ENCODE measurements at places on chromosomes 3 and 15.
A peak's percentile ranks its signal among the peaks of the same experiment; 100 is the strongest.

- no peak for DNase-seq
These were observed 2.2 kb downstream of the TEX264 start for GRCh38 chr3:51673181-51673801.

GRCh38 chr15:79943820-79944219 lies 27.2 kb downstream of the BCL2A1 start:
- no peak for DNase-seq

DNA sequence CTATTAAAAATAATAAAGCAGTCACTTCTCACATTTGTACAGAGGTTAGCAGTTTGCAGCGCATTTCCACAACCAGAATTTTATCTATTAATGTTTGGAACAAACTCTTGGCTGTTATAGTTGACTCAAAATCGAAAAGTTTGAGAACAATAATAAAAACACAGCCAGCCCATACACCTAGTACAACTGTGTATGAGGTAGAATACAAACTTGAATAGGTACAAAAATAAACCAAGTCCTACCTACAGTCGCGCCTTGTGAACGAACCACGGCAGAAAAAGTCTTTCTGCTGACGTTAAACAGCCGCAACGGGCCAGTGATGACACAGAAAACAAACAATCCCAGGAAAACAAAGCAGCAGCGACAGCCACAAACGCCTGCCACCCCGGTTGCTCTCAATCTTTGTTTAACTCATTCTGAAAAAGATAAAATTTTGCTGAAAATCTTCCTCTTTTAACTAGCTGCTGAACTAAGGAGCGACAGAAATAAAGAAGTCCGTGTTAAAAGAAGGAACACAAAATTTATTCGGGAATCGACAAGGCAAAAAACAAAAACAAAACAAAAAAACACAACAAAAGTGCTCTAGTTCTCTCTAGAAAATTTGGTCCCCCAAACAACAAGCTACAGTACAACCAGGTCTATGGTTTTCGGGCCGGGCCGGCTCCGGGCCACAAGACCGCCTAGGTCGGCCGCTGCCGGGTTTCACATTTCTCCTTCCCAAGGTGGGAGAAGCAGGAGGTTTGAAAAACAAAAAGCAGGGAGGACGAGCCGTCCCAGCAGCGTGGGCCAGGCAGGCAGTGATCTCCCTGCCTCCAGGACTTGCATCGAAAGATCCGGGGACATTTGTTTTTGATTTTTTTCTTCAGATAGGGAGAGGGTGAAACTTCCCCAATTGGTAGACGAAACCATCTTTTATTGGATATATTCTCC lies 2.9 kb downstream of the FOXL2 start:
- DNase-seq, result no peak

DNA sequence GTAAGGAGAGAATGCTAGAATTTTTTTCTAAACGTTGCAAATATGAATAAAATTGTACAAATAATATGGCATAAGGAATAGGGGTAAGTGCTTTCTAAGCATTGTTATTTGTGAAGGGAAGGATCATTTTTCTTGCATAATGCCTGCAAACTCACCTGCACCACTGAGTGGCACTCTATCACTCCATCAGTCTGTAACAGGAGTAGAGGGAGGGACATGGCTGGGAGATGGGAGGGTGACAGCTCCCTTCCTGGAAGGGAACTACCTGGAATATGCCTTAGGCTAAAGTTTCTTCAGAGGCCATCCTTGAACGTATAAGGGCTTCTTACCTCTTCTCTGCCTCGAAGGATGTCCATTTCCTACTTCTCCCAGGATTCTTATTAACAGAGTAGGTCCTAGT lies 3.0 kb downstream of the NAALADL2 start:
- no peak for DNase-seq

DNA sequence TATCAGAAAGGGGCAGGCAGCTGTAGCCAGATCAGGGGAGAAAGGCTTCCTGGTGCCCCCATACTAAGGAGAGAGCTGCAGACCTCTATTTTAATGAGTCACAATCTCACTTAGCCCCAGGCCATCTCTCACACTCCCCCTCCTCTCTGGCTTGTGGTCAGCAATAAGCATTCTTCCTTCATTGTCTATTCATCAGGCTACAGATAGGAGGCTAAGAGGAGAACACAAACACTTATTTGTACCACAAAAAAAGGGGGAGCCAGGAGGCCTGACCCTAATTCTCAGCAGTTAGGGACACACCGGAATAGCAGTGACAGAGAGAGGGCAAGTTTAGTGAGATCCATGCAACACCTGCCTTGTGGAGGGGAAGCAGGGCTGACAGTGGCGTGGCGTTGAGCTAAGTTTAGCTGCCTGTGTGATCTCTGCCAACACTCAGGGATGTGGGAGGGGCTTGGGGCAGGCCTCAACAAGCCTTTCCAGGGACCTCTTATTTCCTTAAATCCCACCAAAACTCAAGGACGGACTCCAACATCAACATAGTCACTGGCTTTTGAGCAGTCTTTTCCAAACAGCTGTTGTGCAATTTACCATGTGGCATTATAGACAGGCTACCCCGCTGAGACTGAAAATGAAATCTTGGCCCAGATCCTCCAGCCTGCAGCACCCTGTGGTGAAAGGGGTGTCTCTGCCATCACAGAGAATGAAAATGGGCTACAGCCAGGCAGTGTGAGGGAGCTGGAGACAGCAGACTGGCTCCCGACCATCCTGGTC lies 191.9 kb upstream of the TSC22D2 start:
- DNase-seq, result no peak

- no peak for DNase-seq
These were observed 28.6 kb upstream of the PLXNA1 start for GRCh38 chr3:126954141-126954842.

DNA sequence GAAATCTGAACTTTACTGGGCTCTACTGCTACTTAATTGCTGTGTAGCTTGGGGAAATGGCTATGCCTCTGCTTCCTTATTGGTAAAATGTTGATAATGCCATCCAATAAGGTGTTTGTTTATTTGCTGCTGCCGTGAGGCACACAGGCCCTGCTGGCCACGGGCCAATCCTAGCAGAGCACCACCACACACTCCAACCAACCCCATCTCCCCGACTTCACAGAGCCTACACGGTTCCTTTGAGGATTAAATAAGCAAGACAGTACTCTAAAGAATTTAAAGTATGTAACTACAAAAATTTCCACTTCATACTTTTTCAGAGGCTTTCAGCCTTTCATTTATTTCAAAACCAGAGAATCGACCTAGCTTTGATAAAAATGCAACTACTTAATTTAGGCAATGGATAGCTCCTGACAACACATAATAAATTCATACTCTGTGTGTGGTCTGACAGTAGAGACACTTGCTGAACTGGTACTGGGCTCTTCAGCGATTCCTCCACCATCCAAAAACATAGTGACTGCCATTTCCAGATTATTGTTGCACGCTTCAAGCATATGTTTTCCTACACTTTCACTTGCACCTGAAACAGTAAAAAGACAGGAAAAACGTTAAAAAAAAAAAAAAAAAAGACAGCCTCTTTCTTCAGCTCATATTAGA lies 25.3 kb downstream of the UBXN7 start:
- DNase-seq, result no peak

GRCh38 chr3:66508461-66508860 lies 7.6 kb upstream of the LRIG1 start:
- no peak for DNase-seq

DNA sequence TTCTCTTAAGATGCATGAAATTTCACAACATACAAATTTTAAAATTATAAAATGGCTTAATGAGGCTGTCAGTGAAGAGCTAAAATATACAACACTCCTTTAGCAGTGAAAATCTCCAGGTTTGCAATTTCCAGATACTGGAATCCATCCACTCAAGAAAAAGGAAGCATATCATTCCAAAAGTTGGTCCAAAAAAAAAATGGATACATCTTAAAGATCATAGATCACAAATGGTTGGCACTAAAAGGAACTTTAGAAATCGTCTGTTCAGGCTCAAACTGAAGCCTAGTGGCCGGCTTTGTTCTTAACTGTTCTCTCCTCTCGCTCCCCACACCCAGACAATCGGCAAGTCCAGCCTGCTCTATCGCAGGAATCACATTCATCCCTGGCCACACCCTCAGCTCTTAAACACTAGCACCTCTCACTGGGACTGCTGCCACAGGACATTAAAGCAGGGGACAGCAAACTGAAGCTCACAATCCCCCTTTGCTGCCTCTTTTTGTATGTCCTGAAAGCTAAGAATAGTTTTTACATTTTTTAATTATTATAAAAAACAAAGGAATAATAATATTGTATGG lies 130.3 kb upstream of the CDIN1 start:
- DNase-seq, result no peak

DNA sequence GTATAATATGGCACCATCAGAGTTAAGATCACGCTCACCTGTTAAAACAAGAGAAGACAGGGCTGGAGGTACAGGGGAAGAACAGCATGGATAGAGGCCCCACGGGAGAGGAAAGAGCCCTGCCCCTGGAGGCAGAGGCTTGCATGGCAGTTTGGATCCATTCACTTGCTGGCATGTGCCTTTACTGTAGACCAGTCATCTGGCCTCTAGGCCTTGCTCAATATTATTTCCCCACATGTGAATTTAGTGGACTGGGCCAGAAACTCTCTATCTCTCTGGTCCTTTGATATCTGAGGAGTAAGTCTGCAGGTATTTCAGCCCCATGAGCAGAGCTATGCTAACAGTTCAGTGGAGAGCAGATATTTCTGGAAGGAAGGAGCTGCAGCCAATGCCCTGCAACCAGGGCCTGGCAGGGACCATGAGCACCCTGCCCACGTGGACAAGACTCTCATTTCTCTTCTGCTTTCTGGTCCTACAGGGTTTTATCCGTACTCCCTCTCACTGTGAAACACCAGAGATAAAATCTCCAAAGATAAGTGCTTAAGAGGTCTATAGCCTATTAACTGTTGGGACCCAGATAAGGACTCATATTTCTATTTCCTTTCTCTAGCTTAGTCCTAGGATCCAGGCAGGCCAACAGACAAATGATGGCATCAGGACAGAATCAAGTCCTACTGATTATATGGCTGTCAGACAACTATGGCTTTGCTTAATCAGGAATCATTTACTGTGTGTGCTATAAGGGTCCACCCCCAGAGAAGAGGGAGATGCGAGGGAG lies 65.0 kb downstream of the CLDN11 start:
- no peak for DNase-seq

GRCh38 chr3:150158943-150159625 lies 188.4 kb upstream of the PFN2 start:
- DNase-seq, result no peak

DNA sequence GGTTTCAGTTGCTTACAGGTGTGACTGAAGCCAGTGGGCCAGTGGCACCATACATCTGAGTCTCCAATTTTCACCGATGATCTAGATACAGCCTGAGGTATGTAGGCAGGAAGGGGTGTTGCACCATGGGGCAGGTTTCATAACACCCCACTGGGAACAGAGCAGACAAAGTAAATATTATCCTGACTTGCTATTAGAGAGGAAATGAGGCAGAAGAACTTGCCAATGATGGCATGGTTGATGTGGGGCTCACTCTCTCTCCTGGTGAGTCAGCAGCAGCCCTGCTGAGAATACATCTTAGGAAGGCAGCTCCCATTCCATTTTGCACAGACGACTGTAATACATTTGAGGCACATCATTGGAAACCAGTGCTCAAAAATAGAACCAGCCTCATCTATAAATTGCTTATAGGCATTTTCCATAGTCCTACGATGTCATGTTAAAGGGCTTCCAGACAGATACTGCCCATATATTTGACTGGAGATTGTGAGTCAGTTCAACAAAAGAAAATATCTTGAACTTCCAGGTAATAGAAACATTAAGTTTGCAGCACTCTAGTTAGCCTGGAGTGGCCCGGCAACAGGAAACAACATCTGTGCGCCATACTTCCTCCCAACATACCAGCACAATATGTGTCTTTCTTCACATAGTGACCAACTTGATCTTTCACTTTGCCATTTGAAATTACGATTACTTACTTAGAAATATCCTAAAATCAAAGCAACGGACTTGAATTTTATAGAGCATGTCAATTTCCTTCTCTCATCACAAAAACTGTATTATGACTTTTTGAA lies 175.5 kb downstream of the NECTIN3 start:
- no peak for DNase-seq

GRCh38 chr15:31098491-31098917 lies 3.0 kb downstream of the TRPM1 start:
- DNase-seq, result peak; percentile 44

GRCh38 chr3:64677961-64678716 lies 9.7 kb downstream of the ADAMTS9 start:
- DNase-seq, result no peak

GRCh38 chr15:43121863-43122262 lies 11.5 kb upstream of the TMEM62 start:
- no peak for DNase-seq

DNA sequence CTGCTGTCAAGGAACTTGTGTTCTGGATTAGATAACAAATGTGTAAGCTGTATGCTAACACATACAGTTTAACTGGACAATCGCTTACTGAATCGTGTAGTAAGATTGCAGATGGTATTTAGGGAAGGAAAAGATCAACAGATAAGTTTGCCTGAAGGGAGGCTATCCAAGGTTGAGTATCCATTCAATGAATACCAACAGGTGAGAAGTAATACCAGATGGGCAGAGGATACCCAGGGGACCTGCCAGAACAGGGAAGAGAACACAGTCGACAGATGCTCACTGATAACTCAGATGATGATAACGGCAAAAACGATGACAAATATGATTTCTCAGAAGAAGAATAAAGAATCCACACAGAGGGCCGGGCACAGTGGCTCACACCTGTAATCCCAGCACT lies 3.2 kb upstream of the UACA start:
- DNase-seq, result no peak

GRCh38 chr3:56960234-56960917 lies 100.1 kb upstream of the SPATA12 start:
- DNase-seq, result no peak

- DNase-seq, result no peak
These were observed 148.3 kb upstream of the TSC22D2 start for GRCh38 chr3:150259526-150260397.

DNA sequence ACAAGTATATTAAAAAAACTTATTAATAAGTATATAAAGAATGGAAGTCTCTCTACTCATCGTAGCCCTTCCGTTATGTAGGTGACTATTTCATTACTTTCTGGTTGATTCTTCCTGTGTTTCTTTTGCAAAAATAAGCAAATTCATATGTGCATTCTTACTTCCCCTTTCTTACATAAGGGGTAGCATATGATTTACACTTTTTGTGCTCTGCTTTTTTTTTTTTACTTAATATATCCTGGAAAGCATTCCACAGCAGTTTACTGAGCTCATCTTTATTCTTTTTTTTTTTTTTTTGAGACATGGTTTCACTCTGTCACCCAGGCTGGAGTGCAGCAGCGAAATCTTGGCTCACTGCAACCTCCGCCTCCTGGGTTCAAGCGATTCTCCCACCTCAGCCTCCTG lies 12.9 kb downstream of the SCAMP5 start:
- no peak for DNase-seq

- DNase-seq, result no peak
These were observed 268.5 kb upstream of the TMC3 start for GRCh38 chr15:81642451-81642990.

- DNase-seq, result peak; percentile 85
These were observed 70.7 kb downstream of the RPLP1 start for GRCh38 chr15:69523010-69524001.

- no peak for DNase-seq
These were observed 414.2 kb downstream of the CNTN4 start for GRCh38 chr3:2512881-2513280.

GRCh38 chr15:34709866-34710265 lies 44.9 kb downstream of the GJD2 start:
- no peak for DNase-seq

GRCh38 chr3:138222131-138222941 lies 35.2 kb downstream of the ARMC8 start:
- peak; percentile 13 for DNase-seq

GRCh38 chr3:122893754-122894668 lies 99.1 kb downstream of the SLC49A4 start:
- no peak for DNase-seq

GRCh38 chr3:179603321-179603720 lies 1.1 kb downstream of the MRPL47 start:
- no peak for DNase-seq

All from left kidney (tissue), 8 donors.